NCI-H2029 treated with DMSO at 0.1 percent for 48 hours (cell line): ENCODE measurements at places on chromosomes 2 and 18.

DNA sequence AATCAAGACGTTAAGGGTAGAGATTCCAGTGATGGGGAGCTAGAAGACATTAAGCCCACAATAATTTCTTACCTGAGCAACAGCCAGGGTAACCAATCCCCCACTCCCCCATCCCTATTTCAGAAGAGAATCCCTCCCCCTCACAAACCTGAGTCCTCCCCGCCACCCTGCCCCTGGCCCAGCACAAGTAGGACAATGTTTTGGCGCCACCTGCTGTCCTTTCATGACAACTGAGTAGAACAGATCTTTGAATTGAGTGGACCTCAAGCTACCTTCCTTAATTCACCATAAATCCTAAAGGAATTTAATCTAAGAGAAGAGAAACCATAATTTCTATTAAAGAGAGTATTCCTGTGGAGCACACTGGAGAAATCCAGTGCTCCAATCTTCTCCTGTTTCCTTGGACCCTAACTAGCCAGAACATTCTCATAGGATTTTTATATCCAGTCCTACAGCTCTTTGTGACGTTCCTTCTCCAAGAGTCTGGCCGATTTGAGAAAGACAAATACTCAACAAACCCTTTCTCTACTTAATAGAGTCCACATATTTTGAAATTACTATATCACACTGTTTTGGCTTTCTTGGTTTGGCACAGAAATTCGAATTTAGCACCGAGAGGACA, 41.1 kb downstream of the NHEJ1 start:
- DNase-seq, result peak; percentile 22

DNA sequence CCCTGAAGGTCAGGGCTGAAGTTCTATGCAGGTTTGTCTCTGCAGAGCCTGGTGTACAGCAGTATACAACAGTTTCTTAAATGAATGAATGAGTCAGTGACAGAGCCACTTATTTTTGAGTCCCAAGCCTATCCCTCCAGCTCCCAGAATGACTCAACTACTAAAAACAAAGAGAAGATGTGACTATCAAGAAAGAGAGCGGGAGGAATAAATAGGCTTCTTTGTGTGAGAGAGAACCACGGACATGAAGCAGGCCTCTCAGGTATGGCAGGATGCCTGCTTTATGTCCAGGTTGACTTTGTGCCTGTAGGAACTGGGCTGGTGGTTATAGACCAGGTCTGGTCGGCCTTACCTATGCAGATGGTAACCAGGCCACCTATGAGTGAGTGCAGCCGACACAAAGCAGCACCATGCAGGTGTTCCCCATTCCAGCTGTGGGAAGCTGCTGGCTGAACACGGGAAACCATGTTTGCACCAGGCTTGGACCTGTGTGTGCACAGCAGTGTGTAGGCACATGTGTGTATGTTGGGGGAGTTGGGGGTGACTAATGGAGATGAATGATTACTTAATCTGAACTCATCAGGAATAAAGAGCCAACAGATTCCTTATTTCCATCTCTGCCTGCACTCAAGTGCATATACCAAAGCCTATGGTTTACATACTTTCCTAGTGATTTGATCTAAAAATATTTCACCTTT, 171.0 kb downstream of the OSR1 start:
- no peak for DNase-seq

- DNase-seq, result no peak
Measured at GRCh38 chr2:179800776-179801175, 60.6 kb downstream of the ZNF385B start.

DNA sequence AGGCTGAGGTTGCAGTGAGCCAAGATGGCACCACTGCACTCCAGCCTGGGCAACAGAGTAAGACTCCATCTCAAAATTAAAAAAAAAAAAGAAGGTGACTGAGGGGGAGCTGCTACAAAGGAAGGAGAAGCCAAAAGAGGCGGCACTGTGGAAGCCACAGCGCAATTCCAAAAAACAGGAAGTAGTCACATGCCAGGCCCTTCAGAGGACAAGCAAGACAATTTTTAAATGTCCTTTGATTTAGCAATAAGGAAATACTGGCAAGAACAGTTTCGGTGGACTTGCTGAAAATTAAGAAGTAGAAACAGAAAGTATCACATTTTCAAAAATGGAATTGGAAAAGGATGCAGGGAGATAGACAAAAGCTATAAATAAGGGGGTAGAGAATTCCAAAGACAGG, 122.8 kb downstream of the OSBPL1A start:
- no peak for DNase-seq

DNA sequence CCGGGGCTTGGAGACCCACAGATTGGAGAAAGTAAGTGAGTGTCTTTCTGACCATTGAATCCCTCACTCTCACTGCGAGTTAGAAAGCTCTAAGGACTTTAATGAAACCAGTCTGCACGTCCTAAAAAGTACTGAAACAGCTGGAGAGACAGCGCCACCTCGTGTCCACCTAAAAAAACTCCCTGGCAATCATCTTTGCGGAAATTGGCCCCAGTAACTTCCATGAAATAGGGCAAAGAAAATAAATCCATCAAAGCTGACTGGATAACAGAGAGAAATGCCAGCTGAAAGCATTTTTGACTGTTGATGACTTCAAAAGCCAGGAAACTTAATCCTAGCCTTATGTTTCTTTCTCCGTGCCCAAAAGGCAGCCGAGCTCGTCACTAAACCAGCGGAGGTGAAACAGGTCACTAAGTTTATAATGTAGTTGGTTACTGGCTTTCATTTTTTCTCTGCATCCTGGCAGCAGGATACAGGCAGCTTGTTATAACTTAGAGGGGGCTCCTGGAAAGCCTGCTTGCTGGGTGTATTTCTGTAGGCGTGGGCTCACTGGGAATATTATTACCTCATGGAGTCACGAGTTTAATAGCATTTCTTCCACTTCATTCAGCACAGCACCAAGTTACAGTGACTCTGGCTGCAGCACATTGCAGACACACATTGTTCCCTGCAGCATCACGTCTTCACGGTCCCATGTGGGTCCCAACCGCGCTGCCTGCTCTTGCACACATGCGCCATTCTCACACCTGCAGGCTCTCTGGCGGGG, 266.5 kb downstream of the HRH4 start:
- peak; percentile 28 for DNase-seq

DNA sequence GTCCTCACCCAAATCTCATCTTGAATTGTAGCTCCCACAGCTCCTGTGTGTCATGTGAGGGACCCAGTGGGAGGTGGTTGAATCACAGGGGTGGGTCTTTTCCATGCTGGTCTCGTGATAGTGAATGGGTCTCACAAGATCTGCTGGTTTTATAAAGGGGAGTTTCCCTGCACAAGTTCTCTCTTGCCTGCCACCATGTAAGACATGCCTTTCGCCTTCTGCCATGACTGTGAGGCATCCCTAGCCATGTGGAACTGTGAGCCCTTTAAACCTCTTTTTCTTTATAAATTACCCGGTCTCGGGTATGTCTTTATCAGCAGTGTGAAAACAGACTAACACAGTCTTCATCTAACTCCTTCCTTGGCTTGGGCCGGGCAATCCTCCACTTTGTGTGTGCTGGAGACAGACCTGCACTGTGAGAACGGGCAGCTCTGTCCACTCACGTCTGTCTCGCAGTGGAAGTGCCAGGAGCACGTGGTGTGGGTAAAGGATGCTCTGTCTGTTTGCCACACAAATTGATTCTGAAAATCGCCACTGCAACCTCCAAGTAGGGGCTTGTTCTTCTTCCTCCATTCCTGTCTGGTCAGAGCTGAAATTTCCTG, 47.6 kb upstream of the OTOS start:
- DNase-seq, result no peak
